ENCODE measurements at places on chromosomes 12 and 14. TPM values are rescaled to one million over a fixed set of nuclear protein-coding genes. Genes with fewer than 3 reads are reported as not detected.
A peak's percentile ranks its signal among the peaks of the same experiment; 100 is the strongest.

DNA sequence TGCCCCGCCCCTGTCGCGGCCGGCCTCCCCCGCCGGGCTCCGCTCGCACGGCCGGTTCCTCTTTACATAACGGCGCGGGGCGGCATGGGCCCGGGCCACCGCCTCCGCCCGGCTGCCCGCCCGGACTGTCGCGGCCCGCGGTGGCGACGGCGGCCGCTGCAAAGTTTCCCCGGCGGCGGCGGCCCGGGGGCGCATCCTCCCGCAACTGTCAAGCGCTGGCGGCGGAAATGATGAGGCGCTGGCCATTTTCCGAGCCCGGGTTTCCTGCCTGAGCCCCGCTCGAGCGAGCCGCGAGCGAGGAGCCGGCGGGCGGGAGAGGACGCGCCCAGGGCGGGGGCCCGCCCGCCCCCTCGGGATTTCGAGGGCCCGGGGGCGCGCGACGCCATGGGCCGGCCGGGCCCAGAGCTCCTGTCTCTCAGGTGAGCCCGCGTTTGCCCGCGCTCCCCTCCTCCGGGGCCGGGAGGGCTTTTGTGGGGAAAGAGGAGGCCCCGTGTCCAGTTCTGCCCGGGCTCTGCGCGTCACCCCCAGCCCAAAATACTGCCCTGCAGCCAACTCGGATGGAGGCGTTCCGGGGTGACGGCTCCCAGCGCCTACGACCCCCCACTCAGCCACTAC lies at the start of gene SH2B3:
Gene SH2B3 (plus strand): TSS at position 65 of the 615 bp plus-strand sequence. CDS start 12,223 bp downstream, outside the sequence.
- DNase-seq, result peak; percentile 78

- no peak for DNase-seq
Observed at GRCh38 chr12:120475643-120476042, 6.1 kb upstream of the SRSF9 start.

GRCh38 chr12:65139389-65139788 lies 18.3 kb upstream of the WIF1 start:
- DNase-seq, result no peak

GRCh38 chr12:52847335-52848102 lies 1.3 kb downstream of the KRT78 start:
- DNase-seq, result no peak

- peak; percentile 46 for DNase-seq
Observed at GRCh38 chr12:118307069-118307954, 65.4 kb downstream of the TAOK3 start.

GRCh38 chr12:127257366-127257935 lies 1009.5 kb upstream of the TMEM132C start:
- no peak for DNase-seq

PPM1H gene
- total RNA-seq, result 11.2 TPM

GPR135 gene
- total RNA-seq, result 3.1 TPM

CLEC2B gene
- 20.2 TPM for total RNA-seq

TAS2R42 gene
- not detected for total RNA-seq

EIF2S3B gene
- total RNA-seq, result 0.58 TPM

TMEM260 gene
- total RNA-seq, result 35.9 TPM
